NCI-H2227 treated with DMSO at 0.1 percent for 48 hours (cell line): ENCODE measurements at places on chromosomes 3 and 15.
A peak's percentile ranks its signal among the peaks of the same experiment; 100 is the strongest.

GRCh38 chr3:123353850-123354233, 95.0 kb downstream of the ADCY5 start:
- no peak for DNase-seq

GRCh38 chr3:151686257-151686656, 47.5 kb upstream of the AADACL2 start:
- DNase-seq = no peak

GRCh38 chr15:50786871-50787270, 21.4 kb upstream of the SPPL2A start:
- DNase-seq = no peak

DNA sequence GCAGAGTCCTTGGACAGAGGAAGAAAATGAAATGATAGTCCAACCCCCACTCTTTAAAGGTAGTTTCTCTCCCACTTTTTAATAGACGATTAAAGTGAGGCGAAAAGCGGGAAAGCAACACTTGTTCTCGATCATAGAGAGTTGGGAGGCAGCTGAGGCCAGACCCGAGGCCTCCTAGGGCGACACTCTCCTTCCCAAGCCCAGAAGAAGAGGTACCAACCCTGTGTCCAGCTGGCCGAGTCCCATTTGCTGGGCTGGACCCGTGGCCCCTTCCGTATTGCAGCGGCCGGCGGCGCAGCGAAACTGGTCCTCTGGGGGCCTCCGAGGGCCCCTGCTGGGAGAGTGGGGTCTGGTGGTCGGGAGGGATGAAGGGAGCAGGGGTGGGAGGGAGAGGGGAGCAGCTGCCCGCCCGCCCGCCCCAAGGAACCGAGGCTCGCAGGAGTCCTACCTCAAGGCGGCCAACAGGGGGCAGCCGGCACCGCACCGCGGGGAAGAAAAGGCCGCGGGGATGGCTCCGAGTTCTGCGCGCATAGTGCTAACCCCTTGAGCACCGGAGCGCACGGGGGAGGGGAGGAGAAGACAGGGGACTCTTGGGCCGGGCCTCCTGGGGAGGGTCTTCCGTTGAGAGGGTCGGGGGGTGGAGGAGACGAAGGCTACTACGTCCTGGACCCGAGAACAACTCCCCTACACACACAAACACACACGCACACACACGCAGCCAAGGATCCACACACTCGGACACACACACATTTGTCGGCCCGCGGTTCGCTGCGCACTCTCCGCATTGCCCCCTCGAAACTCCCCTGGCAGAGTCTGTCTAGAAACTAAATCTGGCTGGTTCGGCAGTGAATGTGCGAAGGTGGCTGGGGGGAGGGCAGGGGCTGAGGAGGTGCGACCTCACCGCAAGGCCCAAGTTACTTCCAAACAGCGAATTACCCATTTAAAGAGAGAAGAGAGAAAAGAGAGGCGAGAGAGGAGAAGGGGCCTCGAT, 2.0 kb downstream of the WNT5A start:
- peak; percentile 61 for DNase-seq

- DNase-seq = no peak
Observed at GRCh38 chr3:141111364-141112155, 60.4 kb downstream of the SPSB4 start.

DNA sequence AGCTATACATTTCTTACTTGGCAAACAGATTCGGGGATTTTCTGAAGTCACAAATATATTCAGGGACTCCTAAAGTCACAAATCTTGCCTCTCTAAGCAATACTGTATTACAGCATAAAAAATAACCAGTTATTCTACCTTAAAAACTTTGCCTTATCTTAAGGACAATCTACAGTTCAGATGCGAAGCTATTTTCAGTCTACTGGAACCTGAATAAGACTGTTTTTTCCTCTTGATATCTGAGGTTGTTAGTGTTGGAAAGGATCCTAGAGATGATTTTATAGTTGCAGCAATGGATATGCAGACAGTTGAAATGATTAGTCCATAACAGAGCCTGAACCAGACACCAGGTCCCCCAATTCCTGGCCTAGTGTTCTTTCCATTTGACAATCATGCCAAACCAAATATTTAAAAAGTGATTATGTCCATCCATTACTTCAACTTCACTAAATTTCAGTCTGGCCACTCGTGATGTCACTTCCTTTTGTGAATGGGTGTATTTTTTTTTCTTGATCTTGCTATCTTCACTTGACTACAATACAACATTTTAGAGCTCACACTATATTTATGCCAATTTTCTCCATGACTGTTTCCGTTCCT, 1.8 kb downstream of the HDGFL3 start:
- no peak for DNase-seq

DNA sequence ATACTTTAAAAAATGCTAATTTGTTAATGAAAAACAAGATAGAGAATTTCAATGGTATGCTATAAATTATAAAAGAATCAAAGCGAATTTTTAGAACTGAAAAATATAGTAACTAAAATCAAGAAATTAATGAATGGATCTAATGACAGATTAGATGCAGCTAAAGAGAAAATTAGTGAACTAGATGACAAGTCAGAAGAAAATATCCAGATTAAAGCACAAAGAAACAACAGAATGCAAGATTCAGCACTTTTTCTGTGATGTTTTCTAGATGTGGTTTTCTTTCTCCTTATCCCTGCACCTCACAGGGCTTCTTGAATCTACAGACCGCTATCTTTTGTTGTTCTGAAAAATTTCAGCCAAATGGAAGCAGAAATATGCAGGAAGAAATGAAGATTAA, 54.4 kb downstream of the INO80 start:
- no peak for DNase-seq

GRCh38 chr3:17091910-17092582, 207.3 kb downstream of the PLCL2 start:
- no peak for DNase-seq

DNA sequence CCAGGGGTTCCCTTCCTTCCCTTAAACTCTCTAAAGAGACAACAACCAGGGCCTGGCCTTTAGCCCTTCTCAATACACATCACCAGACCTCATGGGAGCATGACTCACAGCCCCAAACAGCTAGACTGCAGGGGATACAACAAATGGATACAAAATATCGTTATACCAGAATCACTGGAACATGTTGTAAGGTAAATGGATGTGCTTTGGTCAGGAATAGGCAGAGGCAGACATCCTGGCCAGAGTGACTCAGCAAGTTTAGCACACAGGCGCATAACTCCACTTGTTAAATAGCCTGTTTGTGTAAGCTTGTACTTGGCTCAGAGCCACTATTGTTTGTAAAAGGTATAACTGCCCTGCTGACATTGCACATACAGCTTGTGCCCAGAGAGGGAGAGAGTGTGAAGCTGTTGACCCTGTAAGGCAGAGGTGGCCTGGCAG, 18.3 kb downstream of the TMED3 start:
- no peak for DNase-seq

DNA sequence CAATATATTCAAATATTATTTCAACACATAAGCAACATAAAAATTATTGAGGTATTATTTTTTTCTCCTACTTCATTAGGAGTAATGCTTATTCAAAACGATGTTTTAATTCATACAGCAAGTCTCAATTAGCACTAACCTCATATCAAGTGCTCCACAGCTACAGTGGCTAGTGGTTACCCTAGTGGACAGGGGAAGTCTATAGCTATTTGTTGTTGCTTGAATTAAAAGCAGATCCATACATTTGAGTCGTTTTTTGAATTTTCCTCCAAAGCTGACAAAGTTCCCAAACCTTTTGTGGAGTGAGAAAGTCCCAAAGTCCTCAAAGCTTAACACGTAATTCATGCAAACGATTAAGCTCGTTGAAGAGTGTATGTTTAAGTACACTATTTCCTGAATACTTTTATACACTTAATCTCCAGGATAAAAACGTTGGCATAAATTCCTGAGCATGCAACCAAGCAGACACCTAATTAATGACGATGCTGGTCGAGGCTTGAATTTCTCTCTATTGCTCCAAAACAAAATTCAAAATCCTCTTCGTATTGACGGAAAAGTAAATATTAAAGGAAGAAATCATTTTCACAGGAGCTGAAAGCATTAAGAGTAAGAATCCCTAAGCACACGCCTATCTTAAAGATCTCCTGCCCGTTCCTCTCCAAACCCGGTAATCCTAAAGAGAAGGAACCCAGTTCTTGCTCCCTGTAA, 985 bp downstream of the VPS13C start:
- DNase-seq = no peak

DNA sequence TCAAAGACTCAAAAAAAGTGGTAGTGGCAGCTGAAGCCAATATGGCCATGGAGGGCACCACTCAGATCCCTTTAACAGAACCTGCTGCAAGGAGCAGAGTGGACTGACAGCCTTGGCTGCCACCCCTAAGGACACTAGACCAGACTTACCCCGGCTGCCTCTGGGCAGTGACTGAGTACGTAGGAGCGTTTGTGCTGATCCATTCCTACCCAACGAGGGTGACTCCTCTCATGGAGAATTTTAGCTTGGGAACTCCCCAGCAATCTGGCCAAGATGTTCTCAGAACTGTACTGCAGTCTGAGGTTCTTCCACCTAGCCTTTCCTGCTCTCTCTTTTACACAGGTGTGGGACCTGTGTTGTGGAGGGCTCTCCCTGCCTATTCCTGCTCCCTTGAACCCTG, 22.1 kb downstream of the CLEC3B start:
- DNase-seq = no peak

GRCh38 chr15:63972801-63973200, 73.5 kb downstream of the DAPK2 start:
- DNase-seq = no peak

GRCh38 chr3:139113993-139114375, 69.3 kb upstream of the PRR23C start:
- DNase-seq = no peak

- DNase-seq = no peak
Observed at GRCh38 chr15:84669726-84670125, 11.7 kb upstream of the NMB start.

GRCh38 chr3:139325551-139325950, 18.3 kb upstream of the MRPS22 start:
- no peak for DNase-seq

DNA sequence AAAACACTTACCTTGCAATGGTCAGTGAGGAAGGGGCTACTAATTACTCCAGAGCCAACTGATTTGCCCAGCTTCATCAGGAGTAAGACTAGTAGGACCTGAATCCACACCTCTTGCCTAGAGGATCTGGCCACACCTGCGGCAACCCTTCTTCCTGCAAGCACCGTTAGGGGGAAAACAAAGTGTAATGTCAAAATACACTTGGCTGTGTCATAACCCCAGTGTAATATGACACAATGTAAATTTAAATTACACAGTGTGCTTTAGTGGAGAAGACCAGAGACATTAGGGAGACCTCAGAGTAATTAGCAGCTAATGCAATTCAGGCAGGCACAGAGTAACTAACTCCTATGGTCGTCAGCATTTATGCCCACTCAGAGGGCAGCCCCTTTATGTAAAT, 308.5 kb upstream of the ARRDC4 start:
- DNase-seq = no peak

DNA sequence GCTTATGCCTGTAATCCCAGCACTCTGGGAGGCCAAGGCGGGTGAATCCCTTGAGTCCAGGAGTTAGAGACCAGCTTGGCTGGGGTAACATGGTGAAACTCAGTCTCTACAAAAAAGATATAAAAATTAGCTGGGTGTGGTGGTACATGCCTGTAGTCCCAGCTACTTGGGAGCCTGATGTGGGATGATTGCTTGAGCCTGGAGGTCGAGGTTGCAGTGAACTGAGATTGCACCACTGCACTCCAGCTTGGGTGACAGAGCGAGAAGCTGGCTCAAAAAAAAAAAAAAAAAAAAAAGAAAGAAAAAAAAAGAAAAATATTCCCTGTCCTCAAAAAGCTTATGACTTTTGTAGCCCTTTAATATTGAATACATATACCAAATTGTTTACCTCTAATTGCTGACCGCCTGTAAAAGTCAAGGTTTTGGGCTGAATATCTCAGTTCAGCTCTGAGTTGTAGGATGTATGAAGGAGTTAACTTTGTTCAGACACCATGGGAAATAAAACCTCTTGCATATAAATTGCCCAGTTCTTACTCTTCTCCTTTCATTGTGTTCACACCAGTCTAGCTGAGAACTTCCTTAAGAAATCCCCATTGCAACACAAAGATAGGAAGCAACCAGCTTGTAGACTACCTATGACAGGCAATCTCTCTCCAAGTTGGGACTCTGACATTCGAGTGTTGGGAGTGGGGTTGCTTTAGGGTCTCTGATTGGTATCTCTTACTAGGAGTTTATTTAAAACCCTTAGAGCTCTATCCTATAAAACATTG, 97.6 kb upstream of the RASGRP1 start:
- no peak for DNase-seq

DNA sequence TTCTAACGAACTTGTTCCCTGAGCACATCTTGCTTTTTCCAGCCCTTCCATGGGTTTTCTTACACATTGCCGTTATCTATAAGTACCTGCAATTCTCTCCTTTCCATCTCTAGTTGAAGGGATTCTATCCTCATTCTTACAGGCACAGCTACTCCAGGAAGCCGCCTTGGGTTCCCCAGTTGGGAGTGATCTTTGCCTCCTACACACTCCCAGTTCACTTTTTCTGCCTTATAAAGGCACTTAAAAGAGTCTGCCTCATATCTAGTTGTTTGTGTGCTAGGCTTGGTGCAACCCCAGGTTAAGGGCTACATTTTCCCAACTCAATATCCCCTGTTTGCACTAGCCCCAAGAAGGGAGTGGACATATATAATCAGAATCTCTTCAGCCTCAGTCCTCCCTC, 44.0 kb upstream of the IREB2 start:
- DNase-seq = no peak

- DNase-seq = no peak
Observed at GRCh38 chr3:38554127-38554827, 58.1 kb downstream of the EXOG start.

- DNase-seq = no peak
Observed at GRCh38 chr15:66486887-66487286, 10.7 kb downstream of the SNAPC5 start.

- DNase-seq = no peak
Observed at GRCh38 chr3:9416139-9416780, 18.8 kb downstream of the SETD5 start.

GRCh38 chr3:63791974-63792373, 27.1 kb upstream of the C3orf49 start:
- DNase-seq = peak; percentile 13

- DNase-seq = no peak
Observed at GRCh38 chr15:64233299-64233698, 70.5 kb upstream of the PPIB start.

DNA sequence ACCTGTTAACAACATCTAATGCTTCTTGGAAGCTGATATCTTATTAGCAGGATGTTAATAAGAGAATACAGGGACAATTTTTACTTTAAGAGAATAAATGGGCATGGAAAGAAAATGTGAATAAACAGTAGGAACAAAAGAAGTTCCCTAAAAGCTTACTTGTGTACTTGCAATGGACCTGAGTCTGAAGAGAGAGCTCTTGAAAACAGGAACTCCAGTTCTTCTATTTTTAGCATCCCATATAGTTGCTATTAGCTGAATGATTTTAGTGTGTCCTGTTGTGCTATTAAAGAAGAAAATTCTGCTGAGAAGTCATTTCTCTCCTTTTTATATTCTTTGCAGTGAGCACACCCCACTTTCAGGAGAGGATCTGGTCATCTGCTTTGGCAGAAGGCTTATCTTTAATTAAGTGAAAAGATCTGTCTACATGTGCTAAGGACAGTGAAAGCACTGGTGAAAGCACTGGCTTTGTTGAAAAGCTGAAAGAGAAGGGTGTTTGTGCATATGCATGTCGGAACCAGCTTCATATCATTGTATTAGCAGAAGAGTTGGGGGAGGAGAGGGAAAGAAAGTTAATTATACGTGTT, 1.4 kb upstream of the ST3GAL6 start:
- no peak for DNase-seq
